ENCODE measurements at places on chromosomes 1 and 21.
A peak's percentile ranks its signal among the peaks of the same experiment; 100 is the strongest.

GRCh38 chr1:234529095-234529949, 50.3 kb upstream of the TARBP1 start:
- no peak for DNase-seq

DNA sequence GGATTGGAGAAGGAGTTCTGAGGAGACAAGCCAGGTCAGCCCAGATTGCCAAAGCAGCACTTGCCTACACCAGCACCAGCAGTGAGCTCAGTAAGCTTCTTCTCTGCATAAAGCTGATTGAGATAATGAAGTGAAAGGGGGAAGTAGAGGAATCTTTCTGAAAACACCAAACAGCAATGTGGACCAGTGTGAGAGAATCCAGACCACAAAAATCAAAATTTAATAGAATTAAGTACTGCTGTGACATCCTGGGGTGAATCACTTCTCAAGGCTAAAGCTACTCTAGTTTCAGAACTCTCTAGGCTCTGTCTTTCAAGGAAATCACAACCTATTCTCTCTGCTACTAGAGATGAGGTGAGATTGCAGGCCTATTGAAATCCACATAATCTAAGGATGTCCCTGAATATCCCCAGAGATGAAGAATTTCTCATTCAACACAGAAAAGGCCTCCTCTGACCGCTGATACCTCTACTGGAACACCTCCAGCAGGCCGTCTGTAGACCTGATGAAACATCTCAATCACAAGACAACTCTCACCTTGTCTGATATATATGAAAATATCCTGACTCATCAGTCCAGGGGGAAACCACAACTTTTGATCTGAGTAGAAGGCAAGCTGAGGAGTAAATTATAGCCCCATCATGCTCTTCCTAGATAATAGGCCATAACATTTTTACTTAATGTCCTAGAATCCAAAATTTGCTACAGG, at the start of gene FCRL4:
Gene FCRL4 (minus strand): TSS at position 127 of the 709 bp plus-strand sequence. CDS start 141 bp downstream, outside the sequence.
- no peak for DNase-seq

GRCh38 chr1:24632832-24633175, 10.3 kb upstream of the SRRM1 start:
- DNase-seq: no peak

GRCh38 chr1:203321273-203322052, 16.1 kb downstream of the BTG2 start:
- DNase-seq: no peak

GRCh38 chr1:172342584-172343239, 77.8 kb upstream of the C1orf105 start:
- DNase-seq: no peak

DNA sequence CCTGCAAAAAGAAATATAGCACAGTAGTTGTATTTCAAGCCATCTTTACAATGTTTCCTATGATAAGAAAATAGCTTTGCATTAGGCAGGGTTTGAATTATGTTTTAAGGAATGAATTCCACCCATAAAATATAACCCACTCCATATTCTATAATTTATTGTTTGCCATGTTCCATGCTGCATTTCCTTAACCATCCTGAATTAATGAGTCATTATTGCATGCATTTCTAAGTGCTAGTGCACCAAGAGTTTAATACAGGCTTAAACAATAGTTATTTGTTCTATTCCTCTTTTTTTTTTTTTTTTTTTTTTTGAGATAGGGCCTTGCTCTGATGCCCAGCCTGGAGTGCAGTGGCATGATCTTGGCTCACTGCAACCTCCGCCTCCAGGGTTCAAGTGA, 45.2 kb downstream of the MIGA1 start:
- DNase-seq: no peak

DNA sequence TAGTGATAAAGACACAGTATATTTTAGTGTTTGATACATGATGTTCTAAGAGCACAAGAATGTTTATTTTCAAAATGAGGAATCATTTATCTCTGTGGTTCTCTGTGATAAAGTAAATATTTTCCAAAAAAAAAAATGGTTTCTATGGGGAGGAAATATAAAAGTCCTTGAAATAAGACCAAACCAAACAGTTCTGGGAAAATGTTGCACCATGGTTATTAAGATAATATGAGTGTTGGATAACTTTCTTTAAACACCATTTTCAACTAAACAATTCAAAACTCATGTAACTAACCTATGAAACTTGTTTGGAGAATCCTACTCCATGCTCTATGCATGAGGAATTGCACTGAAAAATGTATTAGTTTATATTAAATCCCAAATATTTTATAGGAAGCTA, 184.6 kb downstream of the KCNT2 start:
- DNase-seq: no peak

DNA sequence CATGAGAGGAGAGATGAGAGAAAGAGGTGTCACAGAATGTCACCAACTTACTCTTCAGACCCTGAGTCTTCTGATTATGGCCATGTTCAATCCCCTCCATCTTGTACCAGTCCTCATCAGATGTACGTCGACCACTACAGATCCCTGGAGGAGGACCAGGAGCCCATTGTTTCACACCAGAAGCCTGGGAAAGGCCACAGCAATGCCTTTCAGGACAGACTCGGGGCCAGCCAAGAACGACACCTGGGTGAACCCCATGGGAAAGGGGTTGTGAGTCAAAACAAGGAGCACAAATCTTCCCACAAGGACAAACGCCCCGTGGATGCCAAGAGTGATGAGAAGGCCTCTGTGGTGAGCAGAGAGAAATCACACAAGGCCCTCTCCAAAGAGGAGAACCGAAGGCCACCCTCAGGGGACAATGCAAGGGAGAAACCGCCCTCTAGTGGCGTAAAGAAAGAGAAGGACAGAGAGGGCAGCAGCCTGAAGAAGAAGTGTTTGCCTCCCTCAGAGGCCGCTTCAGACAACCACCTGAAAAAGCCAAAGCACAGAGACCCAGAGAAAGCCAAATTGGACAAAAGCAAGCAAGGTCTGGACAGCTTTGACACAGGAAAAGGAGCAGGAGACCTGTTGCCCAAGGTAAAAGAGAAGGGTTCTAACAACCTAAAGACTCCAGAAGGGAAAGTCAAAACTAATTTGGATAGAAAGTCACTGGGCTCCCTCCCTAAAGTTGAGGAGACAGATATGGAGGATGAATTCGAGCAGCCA, 8.0 kb downstream of the ELOA start:
- no peak for DNase-seq

DNA sequence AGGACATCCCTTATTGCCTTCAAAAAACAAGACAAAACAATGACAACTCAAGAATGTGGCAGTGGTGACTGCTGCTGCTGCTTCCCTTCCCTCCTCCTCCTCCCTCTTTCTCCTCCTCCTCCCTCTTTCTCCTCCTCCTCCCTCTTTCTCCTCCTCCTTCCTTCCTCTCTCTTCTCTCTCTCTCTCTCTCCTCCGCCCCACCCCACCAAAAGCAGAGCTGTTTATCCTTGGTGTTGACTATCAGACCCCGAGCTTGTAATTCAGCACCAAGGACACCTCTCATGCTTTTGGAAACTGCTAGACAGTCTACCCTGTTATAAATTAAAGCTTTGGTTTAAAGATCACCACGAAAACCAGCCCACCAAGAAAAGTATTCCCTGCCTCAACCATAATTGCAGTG, 72.4 kb upstream of the IFNAR2 start:
- no peak for DNase-seq

- no peak for DNase-seq
Measured at GRCh38 chr1:195394567-195394966, 1213.7 kb downstream of the KCNT2 start.

- DNase-seq: no peak
Measured at GRCh38 chr1:50983219-50983802, 13.3 kb downstream of the CDKN2C start.

DNA sequence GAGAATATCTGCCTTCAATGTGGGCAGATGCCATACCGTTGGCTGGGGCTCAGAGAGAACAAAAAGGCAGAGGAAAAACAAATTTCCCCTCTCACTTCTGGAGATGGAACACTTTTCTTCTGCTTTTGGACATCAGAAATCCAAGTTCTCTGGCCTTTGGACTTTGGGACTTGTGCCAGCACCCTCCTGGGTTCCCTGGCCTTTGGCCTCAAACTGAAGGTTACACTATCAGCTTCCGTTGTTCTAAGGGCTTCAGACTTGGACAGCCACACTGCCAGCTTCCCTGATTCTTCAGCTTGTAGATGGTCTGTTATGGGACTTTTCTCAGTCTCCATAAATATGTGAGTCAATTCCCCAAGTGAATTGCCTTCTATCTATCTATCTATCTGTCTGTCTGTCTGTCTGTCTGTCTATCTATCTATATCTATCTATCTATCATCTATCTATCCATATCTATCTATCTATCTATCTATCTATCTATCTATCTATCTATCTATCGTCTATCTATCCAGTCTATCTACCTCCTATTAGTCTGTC, 778.1 kb upstream of the TMPRSS15 start:
- DNase-seq: no peak

- DNase-seq: no peak
Measured at GRCh38 chr1:37265786-37266667, 208.4 kb upstream of the ZC3H12A start.

- DNase-seq: no peak
Measured at GRCh38 chr1:67886076-67886475, 52.8 kb upstream of the GNG12 start.

GRCh38 chr21:43190544-43190943, 21.7 kb downstream of the CRYAA start:
- no peak for DNase-seq

- DNase-seq: no peak
Measured at GRCh38 chr1:41559331-41559730, 74.8 kb upstream of the EDN2 start.

DNA sequence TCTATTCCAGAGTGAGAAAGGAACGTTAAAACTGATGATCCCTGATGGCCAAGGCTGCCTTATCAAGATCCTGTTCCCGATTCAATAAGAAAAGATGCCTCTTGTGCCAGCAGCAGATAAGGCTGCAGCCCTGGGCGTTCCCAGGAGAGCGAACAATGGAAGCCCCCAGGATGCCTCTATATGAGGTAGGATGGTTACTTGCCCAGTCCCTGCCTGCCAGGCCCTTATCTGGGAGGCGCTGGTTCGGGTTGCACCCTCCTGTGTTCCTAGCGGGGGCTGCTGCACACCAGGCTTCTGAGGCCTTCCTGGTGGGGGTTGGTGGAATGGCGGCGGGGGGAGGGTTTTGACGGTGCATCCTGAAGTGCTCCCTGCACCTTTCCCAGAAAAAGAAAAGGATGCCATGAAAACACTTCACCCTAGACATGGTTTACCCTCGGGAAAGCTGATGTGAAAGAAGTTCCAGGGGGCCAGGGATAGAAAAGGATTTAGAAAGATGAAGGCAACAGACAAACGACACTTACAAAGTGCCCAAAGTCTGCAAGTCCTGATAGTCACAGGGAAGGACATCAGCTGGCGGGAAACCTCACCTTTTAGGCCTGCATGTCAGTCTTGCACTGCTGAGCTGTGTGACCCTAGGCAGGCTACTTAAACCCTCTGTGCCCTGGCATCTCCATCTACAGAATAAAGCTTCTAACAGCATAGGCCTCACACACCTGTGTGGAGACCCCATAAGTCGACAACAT, 100.3 kb downstream of the KCNJ15 start:
- DNase-seq: no peak

GRCh38 chr1:226548256-226549093, at the start of gene STUM:
Gene STUM, plus strand, starts transcription at chr1:226548764. Its CDS starts 141 bp downstream, at chr1:226548905.
- peak; percentile 19 for DNase-seq

DNA sequence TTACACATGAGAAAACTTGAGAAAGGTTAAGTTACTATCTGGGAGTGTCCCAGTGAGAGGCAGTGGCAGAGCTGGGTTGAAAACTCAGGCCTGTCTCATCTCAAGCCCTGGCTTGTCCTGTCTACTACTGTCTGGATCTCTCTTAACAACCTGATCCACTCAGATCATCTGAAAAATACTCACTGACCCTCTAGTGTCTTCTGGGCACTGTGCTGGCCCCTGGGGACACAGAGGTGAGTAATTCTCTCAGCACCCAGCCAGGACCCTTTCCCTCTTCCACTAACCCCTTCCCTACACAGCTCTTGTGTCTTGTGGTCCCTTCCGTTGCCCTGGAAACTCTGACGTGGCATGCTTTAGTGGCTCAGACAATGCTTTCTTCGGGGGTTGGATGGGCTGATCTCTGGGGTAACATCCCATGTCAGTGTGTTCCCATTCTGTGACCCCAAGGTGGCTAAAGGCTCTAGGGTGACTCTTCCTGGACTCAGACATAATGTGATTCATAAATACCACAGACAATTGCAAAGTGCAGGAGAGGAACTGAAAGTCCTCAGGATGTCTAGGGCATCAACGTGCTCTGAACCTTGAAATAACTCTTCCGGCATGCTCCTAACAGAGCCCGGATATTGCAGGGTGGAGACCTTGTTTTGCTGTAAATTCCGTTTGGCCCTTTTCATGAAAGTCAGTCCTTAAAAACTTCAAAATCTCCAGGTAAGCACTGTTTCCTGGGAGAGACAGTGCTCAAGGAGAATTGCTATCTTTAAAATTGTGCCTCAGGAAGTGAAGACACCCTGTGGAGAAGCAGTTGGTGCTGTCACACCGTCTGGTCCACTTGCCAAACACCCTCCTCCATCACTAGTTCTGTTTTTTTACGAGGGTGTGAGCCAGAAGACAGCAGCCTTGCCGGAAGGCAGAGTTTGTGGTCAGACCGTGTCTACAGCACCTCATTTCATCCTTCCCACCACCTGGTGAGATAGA, 4.0 kb downstream of the SHISAL2A start:
- DNase-seq: no peak

- DNase-seq: no peak
Measured at GRCh38 chr1:180092931-180093650, 61.6 kb upstream of the QSOX1 start.

DNA sequence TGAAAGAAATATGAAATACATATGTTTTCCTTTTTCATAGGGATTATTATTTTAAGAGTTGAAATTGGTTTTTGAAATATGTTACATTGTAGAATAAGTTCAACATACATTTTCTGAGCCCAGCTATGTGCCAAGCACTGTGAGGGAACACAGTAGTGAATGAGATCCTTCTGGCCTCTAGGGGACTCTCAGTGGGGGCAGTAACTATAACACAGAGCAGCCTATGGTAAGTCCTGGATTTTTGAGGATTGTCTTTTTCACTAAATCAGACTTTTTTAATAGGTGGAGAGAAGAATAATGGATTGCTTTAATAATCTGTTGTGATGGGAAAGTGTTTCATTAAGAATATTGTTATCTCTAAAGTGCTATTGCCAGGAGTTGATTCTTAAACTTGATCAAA, 2.4 kb downstream of the DNAJC6 start:
- DNase-seq: no peak

- no peak for DNase-seq
Measured at GRCh38 chr1:174967845-174968705, 31.7 kb upstream of the CACYBP start.

DNA sequence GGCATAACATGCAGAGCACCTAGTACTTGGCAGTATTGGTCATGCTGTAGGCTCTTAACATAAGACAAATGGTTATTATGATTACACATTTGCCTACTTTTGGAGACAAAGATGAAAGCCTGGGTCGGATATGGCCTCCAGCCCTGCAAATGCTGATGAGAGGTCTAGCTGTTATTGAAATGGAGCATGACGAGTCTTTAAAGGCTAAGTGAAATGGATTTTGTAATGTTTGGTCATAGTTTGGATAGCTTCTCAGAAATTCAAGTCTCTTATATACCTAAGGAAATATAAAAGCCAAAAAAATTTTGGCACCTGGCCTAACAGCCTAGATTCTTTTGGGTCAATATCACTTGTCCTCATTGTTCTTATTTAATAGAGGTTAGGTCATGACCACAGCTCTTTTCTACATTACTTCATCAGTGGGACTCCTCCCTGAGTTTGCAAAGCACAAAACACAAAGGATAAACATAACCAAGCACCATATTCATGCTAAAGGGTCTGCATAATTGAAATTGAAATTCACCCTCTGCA, 69.2 kb upstream of the WLS start:
- no peak for DNase-seq
